ENCODE measurements at places on chromosomes 7 and 10.

DNA sequence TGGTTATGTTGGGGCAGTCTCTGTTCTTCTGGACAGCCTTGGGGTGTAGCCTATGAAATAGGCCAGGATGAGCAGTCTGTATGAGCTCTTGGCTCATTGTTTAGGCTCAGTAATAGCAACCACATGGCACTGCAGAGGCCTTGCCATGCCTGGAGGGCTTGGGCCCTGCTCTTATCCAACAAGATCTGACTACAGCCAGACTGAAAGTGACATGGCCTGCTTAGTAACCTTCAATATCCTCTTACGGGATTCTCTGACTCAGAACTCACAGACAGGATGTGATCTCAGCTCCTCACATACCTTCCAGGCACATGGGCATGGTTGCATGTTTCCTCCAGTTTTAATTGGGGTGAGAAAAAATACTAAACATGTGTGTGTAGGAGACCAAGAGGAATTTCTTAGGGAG is 289.3 kb downstream of the PTEN start:
- no peak for DNase-seq

DNA sequence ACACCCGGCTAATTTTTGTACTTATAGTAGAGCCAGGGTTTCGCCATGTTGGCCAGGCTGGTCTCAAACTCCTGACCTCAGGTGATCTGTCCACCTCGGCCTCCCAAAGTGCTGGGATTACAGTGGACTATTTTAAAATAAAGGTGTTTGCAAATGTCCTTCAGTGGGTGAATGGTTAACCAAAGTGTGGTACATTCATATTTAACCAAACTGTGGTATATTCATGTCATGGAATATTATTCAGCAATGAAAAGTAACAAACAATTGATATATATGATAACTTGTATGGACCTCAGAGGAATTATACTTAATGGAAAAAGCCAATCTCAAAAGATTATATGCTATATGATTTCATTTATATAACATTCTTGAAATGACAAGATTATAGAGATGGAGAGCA is 190.0 kb downstream of the CREB5 start:
- DNase-seq = no peak

GRCh38 chr10:58330431-58330830 is 4.4 kb upstream of the UBE2D1 start:
- no peak for DNase-seq

GRCh38 chr10:90321132-90321816 is 536.6 kb downstream of the HTR7 start:
- DNase-seq = no peak

GRCh38 chr10:71667387-71667752 is 52.2 kb downstream of the C10orf105 start:
- DNase-seq = no peak

DNA sequence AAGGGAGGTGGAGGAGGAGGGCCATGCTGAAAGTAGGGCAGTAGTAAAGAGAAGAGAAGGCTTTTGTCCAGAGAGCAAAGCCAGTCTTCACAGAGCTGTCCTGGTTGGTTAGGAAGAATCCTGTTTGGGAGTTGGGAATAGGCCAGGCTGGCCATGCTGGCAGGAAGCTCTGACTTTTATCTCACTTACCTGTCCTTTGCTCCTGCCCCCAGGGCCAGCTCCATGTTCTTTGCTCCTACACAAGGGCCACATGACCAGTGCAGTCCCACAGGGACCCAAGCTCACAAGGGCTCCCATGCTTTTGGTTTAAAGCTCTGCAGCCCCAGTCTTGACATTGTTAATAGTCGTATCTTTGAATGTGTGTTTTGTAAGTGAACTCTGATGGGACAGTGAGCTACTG is 161.6 kb upstream of the KMT2E start:
- DNase-seq = no peak

- DNase-seq = no peak
Observed at GRCh38 chr7:50988465-50988864, 205.8 kb upstream of the GRB10 start.

GRCh38 chr10:11113156-11113555 is 95.5 kb downstream of the CELF2 start:
- DNase-seq = no peak

GRCh38 chr7:128203047-128203491 is 38.0 kb upstream of the LEP start:
- DNase-seq = no peak

DNA sequence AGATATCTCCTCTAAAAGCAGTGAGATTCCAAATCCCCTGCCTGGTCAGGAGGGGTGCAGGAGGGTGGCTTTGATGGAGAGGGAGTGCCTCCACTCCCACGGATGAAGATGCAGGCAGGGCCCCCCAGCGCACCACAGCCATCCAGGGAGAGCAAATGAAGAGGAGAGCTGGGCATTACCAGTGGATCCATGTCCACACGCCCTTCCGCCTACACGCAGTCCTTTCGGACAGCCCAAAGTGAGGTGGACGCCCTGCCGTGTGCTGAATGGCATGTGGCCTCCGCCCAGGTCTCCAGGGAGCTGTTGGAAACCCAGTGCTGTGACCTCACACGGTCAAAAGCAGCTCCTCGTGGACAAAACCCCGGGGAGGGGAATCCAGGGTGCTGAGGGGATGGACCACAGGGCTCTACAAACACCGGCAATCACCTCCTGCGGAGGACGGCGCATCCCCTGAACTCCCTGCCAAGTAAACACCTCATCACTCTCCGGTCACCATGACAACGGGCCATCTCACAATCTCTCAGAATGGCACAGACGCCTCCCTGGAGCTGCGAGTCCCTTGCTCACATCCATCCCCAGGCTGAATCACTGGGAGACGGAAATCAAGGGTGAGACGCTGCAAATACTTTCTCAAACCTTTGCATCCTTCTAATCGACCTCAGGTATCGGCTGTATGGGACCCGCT is 35.0 kb upstream of the DNAAF5 start:
- no peak for DNase-seq

DNA sequence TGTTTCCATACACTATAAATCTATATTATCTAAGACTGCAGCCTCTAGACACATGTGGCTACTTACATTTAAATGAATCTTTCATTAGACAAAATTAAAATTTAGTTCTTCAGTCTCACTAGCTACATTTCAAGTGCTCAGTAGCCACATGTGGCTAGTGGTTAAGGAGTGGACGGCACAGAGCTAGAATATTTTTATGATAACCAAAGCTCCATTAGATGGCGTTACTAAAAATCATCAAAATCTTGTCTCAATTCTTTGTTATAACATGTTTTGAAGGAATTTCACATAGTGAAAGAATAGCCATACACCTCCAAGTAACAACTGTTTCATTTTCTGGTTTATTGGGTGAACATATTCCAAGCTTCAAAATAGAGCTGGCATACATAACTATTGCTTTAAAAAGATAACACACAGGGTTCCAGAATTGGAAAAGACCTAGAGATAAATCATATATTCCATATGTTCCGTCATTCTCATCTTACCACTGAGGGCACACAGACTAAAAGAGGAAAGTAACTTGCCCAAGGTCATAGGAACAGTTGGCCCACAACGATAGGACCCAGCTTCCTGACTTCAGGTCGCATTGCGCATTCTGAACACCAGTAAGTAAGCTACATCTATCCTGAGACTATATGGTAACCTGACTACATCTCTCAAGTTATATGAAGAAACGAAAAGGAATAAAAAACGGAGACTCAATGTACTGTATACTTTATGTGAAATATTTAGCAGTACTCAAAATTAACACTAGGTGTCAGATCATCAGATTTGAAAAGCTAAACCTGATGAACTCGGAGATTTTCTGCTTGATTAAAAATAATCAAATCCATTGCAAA is 66.6 kb downstream of the CAV1 start:
- DNase-seq = no peak

DNA sequence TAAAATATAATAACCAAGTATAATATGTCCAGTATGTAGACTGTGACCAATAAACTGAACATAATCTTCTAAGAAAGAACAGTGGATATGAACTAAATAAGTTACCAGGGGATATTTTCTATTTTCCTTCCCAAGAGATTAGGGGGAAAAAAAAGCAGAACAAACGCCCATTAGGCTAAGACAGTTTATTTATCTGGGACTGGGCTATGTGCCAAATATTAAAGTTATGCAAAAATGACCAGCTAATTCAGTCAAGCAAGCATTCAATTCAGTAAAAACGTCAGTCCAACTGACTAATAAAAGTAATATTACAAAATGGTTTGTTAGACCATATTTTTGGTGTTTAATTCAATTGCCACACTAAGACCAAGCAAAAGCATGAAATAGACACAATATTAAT is 122.2 kb downstream of the TSPAN12 start:
- DNase-seq = no peak

GRCh38 chr10:62916141-62916603 is 100.0 kb upstream of the EGR2 start:
- no peak for DNase-seq

GRCh38 chr10:27143686-27144085 is 10.5 kb downstream of the YME1L1 start:
- DNase-seq = no peak

DNA sequence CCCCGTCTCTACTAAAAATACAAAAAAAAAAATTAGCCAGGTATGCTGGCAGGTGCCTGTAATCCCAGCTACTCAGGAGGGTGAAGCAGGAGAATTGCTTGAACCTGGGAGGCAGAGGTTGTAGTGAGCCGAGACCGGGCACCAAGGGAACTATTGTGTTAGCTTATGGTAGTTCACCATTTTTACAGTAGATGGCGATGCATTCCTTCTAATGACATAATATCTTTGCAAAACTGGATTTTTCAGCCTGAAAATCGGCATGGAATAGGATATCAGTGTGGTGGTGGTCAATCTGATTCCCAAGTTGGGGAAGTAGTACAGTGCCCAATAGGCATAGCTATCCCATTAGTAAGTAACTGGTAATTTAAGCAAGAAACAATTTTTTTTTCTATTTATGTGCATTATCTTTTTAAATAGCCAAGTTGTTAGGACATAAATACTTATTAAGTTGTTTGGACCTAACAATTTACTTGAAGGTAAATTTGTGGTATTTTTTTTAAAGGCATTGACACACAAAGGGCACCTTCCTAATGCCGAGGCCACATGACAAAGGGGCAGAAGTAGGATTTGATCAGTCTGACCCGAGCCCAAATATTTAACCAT is 17.6 kb upstream of the IMPDH1 start:
- DNase-seq = no peak

- DNase-seq = no peak
Observed at GRCh38 chr7:82740246-82740848, 296.8 kb upstream of the CACNA2D1 start.

GRCh38 chr7:18123508-18124239 is 96.0 kb upstream of the PRPS1L1 start:
- no peak for DNase-seq
